ENCODE measurements at places on chromosomes 5 and 9. TPM values are rescaled to one million over a fixed set of nuclear protein-coding genes. Genes with fewer than 3 reads are reported as not detected.

Gene C1QTNF3
- total RNA-seq: 6.6 TPM

Gene FOXD4L5
- total RNA-seq: not detected

DNA sequence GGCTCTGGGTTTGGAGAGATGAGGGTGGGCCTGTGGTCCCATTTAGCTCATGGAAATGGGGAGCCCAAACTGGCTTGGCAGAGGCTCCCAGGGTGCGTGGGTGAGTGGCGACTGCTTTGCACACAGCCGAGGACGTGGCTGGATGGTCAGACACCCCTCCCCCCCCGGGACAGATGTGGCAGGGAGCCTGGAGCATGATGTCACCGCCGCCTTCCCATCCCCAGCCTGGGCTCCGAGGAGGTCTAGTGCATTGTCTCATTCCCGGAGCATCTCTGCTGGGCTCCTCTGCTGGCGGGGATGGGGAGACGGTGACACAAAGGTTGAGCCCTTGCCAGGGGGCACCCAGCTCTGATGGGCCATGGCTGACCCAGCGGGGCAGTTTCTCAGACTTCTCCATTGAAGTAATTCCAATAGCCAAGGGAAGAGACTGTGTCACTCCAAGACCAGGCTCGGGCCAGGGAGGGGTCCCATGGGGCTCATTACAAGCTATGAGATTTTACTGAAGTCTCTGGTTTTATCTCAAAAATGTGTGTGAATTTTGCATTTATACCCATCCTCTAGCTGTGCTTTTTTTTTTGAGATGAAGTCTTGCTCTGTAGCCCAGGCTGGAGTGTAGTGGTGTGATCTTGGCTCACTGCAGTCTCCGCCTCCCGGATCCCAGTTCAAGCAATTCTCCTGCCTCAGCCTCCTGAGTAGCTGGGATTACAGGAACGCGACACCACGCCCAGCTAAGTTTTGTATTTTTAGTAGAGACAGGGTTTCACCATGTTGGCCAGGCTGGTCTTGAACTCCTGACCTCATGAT, 36.1 kb downstream of the HMCN2 start:
- peak overlapping the region; percentile 80 for H3K27ac ChIP-seq
- peak; percentile 51 for DNase-seq
- H3K4me1 ChIP-seq: peaks cover 35% of the 10 kb centered on the region
- no peak overlapping the region for H3K4me3 ChIP-seq
- H3K36me3 ChIP-seq: no peaks in the 10 kb centered on the region
- H3K27me3 ChIP-seq: no peaks in the 10 kb centered on the region

GRCh38 chr9:79610791-79611614, 39.2 kb downstream of the TLE4 start:
- no peaks in the 10 kb centered on the region for H3K36me3 ChIP-seq
- H3K27ac ChIP-seq: no peak overlapping the region
- no peak for DNase-seq
- peaks cover 14% of the 10 kb centered on the region for H3K4me1 ChIP-seq
- no peaks in the 10 kb centered on the region for H3K27me3 ChIP-seq
- H3K4me3 ChIP-seq: no peak overlapping the region

GRCh38 chr9:14730461-14730898, 7.9 kb upstream of the CER1 start:
- DNase-seq: no peak
- no peaks in the 10 kb centered on the region for H3K27me3 ChIP-seq
- no peak overlapping the region for H3K4me3 ChIP-seq
- no peaks in the 10 kb centered on the region for H3K4me1 ChIP-seq

GRCh38 chr5:18483451-18483850, 849.2 kb downstream of the TAF11L14 start:
- no peak overlapping the region for H3K4me3 ChIP-seq
- H3K27me3 ChIP-seq: no peaks in the 10 kb centered on the region
- no peak for DNase-seq
- no peaks in the 10 kb centered on the region for H3K36me3 ChIP-seq
- no peak overlapping the region for H3K27ac ChIP-seq

Gene SUSD1
- total RNA-seq: 22.7 TPM

Gene OCLN
- total RNA-seq: 87.9 TPM

Gene ADAMTSL2
- total RNA-seq: 0.68 TPM

Gene PCDH12
- total RNA-seq: 0.68 TPM

Gene SOX30
- total RNA-seq: not detected

DNA sequence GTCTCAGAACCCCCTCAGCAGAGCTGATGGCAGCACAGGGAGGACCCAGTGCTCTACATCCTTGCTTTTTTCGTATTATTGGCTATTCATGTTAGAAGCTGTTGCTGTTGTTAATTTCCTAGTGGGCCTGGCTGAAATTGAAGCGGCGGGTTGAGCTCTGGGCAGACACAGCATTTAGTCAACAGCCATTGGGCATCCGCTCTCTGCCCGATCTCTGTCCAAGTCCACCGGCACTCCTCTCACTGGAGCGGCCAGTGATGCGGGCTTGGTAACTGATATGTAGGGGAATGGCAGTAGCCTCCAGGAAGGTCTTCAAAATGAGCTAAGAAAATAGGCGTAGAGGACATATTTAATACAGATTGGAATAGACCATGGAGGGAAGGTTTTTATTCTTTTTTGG, 1.3 kb upstream of the GARNL3 start:
- no peaks in the 10 kb centered on the region for H3K27me3 ChIP-seq
- no peaks in the 10 kb centered on the region for H3K4me1 ChIP-seq
- H3K27ac ChIP-seq: no peak overlapping the region
- no peaks in the 10 kb centered on the region for H3K36me3 ChIP-seq
- H3K4me3 ChIP-seq: no peak overlapping the region
- no peak for DNase-seq

DNA sequence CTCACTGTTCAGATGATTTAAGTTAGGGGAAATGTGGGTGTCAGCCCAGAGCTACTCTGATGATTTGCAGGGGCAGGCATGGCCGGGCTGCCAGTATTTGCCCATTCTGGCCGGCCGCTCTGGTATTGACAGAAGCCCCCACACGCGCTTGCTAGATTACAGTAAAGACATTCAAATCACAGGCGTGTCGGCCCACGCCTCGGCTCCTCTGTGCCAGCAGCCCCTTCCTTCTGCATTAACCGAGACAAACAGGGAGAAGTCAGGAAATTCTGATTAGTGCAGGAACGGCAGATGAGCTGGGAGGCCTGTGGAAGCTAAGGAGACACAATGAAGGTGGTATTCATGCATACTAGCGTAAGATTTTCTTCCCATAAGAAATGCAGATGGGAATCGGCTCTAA, 113.3 kb downstream of the CRB2 start:
- H3K4me1 ChIP-seq: peaks cover 15% of the 10 kb centered on the region
- H3K4me3 ChIP-seq: no peak overlapping the region
- H3K27me3 ChIP-seq: no peaks in the 10 kb centered on the region
- no peak for DNase-seq
- no peaks in the 10 kb centered on the region for H3K36me3 ChIP-seq
- no peak overlapping the region for H3K27ac ChIP-seq

GRCh38 chr9:88716596-88717290, 181.8 kb downstream of the NXNL2 start:
- H3K27me3 ChIP-seq: no peaks in the 10 kb centered on the region
- no peak overlapping the region for H3K4me3 ChIP-seq
- H3K36me3 ChIP-seq: no peaks in the 10 kb centered on the region
- no peak overlapping the region for H3K27ac ChIP-seq
- no peak for DNase-seq

GRCh38 chr5:122464191-122464590, 152.2 kb downstream of the SNCAIP start:
- no peak overlapping the region for H3K4me3 ChIP-seq
- no peaks in the 10 kb centered on the region for H3K36me3 ChIP-seq
- peaks cover 2% of the 10 kb centered on the region for H3K4me1 ChIP-seq
- no peaks in the 10 kb centered on the region for H3K27me3 ChIP-seq
- no peak overlapping the region for H3K27ac ChIP-seq

Gene TSLP
- not detected for total RNA-seq

DNA sequence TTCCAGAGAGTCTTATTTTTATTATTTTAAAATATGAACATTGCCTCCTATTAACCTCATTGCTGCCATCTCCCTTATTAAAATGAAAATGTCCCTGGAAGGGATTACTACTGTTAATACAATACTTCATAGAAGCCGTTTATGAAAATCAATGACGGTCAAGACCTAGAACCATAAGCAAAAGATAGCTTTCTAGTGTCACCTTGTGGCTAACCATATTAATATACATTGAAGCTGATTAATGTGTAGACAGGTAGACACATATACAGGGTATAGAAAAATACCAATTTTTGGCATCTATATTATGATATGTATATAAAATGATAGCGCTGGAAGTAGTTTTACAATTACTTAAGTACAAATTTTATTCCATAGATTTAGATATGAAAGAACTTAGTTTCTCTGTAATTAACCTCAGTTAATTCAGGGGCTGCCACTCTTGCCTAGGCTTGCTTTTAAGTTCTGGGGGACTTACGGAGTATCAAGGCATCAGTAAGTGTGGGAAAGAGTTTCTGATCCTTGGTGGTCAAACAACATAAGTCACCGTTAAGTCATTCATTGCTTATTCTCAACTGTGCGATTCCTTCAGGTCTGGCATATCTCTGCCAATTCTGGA, 2.5 kb upstream of the YTHDC2 start:
- no peak overlapping the region for H3K27ac ChIP-seq
- H3K4me1 ChIP-seq: no peaks in the 10 kb centered on the region
- no peak overlapping the region for H3K4me3 ChIP-seq
- no peaks in the 10 kb centered on the region for H3K27me3 ChIP-seq
- no peak for DNase-seq

- H3K4me3 ChIP-seq: no peak overlapping the region
- no peaks in the 10 kb centered on the region for H3K4me1 ChIP-seq
- no peak overlapping the region for H3K27ac ChIP-seq
- no peaks in the 10 kb centered on the region for H3K27me3 ChIP-seq
- H3K36me3 ChIP-seq: no peaks in the 10 kb centered on the region
Observed at GRCh38 chr5:41199660-41200059, 13.7 kb downstream of the C6 start.

- H3K27me3 ChIP-seq: no peaks in the 10 kb centered on the region
- peak; percentile 46 for DNase-seq
- H3K4me1 ChIP-seq: peaks cover 15% of the 10 kb centered on the region
- no peaks in the 10 kb centered on the region for H3K36me3 ChIP-seq
Observed at GRCh38 chr5:66960369-66961137, 236.0 kb downstream of the CD180 start.

- H3K27ac ChIP-seq: peak overlapping the region; percentile 99
- no peaks in the 10 kb centered on the region for H3K27me3 ChIP-seq
- no peak overlapping the region for H3K4me3 ChIP-seq
- peak; percentile 39 for DNase-seq
- peaks cover 29% of the 10 kb centered on the region for H3K4me1 ChIP-seq
Observed at GRCh38 chr5:163509291-163509951, 4.0 kb downstream of the MAT2B start.

DNA sequence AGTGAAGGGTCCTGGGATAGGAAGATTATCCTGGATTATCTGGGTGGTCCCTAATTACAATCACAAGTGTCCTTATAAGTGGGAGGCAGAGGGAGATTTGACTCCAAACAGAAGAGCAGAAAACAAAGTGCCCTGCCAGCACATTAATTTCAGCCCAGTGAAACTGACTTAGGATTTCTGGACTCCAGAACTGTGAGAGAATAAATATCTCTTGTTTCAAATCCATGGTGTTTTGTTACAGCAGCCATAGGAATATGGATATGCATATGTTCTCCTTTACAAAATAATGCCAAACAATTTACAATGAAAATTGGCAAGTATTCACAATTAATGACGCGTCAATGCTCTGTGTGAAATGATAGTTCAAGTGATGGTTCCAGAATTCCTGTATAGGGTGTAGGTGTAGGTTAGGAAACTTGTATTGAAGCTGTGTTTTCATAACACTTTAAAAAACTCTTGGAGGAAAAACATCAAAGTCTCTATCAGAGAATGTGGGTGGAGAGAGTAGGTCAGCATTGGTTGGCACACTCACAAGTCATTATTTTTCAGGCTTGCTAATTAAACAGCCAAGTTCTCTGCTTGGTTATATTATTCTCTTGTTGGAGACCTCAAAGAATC, 19.9 kb upstream of the PLPP1 start:
- H3K36me3 ChIP-seq: no peaks in the 10 kb centered on the region
- H3K27me3 ChIP-seq: no peaks in the 10 kb centered on the region
- no peaks in the 10 kb centered on the region for H3K4me1 ChIP-seq
- no peak overlapping the region for H3K4me3 ChIP-seq
- no peak for DNase-seq

Gene ZDHHC11B
- total RNA-seq: 2.4 TPM

GRCh38 chr9:517993-518392, 303.3 kb downstream of the DOCK8 start:
- no peak overlapping the region for H3K4me3 ChIP-seq
- no peak for DNase-seq
- H3K4me1 ChIP-seq: peaks cover 7% of the 10 kb centered on the region
- H3K27ac ChIP-seq: peak overlapping the region; percentile 77
- no peaks in the 10 kb centered on the region for H3K27me3 ChIP-seq
- no peaks in the 10 kb centered on the region for H3K36me3 ChIP-seq

GRCh38 chr5:76742583-76742982, 26.7 kb downstream of the F2R start:
- no peaks in the 10 kb centered on the region for H3K27me3 ChIP-seq
- H3K36me3 ChIP-seq: no peaks in the 10 kb centered on the region
- no peak overlapping the region for H3K27ac ChIP-seq
- H3K4me1 ChIP-seq: peaks cover 4% of the 10 kb centered on the region
- H3K4me3 ChIP-seq: no peak overlapping the region

Data from transverse colon (tissue), 4 donors.